Psoas muscle (tissue), 8 donors: ENCODE measurements at places on chromosomes 11 and 22. TPM values are rescaled to one million over a fixed set of nuclear protein-coding genes. Genes with fewer than 3 reads are reported as not detected.
A peak's percentile ranks its signal among the peaks of the same experiment; 100 is the strongest.

DNA sequence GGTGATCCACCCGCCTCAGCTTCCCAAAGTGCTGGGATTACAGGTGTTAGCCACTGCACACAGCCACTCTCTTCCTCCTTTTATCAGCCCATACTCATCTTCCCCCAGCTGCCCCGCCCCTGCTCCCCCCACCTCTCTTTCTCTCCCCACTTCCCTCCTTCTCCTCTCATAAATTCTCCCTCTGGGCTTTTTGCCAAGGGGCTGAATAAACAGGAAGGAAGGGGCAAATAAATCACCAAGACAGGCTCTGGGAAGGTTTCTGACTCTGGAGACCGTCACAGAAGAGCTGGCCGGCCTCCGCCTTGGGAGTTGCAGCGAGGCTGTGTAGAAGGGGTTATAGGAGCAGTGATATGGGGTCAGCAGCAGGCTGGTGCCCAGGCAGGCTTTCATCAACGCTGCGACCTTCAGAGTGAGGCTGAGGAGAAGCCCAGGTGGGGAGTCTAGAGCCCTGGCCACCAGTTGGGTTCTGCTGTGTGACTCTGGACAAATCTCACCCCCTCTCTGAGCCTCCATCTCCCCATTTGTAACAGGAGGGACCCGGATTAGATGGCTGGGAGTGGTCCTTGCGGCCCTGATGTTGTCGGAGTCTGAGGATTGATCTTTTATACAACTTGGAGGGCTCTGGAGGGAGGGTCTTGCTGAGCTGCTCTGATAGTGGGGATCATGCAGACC lies 62.6 kb upstream of the RASD2 start:
- peak; percentile 55 for DNase-seq

DNA sequence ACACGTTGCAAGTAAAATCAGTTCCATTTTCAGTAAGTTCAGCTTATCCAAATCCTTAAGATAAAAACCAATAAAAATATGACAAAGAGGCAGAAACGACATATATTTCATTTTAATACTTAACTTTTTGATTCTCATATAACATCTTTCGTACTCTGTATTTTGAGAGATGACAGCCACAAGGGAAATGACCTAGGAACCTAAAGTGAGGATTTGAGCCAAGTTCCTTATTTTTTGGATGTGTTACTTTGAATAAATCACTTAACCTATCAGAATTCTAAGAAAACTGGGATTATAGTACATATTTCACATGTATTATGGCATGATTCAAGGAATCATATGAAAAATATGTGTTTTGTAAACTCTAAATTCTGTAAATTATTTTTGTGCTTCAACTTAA lies 143.6 kb upstream of the TRPC6 start:
- no peak for DNase-seq

DNA sequence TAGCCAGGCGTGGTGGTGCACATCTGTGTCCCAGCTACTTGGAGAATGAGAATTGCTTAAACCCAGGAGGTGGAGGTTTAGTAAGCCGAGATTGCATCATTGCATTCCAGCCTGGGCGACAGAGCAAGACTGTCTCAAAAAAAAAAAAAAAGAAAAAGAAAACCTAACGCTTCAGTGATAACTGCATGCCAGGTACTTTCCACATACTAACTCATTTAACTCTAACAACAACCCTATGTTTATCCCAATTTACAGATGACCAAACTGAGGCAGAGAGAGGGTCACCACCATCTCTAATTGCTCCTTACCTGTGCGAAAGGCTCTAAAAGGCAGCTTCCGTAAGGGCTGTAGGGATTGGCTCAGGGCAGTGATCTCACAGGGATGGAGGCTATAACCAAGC lies 11.6 kb downstream of the PISD start:
- no peak for DNase-seq

DNA sequence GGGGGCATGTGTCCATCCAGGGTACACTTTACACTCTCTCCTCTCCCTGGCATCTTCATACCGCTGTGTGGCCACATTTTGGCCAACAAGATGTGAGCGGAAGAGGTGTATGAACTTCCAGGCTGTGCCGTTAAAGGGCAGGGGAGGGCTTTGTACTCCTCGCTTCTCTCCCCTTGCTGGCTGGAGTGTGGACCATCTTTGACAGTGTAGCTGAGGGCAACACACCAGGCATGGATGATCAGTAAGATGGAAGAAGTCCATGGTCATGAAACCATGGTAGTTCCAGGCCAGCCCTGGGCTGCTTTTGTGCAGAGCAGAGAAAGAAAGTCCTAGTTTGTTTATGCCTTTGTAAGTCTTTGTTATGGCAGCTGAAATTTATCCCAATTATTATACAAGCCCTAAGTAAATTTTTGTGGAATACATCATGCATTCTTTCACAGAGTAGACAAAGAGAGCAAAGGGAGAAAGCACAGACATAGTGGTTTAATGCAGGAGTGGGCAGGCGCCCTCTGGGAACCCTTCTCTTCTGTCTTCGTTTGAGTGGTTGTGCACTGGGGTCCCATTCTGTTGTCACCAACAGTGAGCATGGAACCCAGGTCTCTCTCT lies 70.4 kb downstream of the FBXO7 start:
- no peak for DNase-seq

DNA sequence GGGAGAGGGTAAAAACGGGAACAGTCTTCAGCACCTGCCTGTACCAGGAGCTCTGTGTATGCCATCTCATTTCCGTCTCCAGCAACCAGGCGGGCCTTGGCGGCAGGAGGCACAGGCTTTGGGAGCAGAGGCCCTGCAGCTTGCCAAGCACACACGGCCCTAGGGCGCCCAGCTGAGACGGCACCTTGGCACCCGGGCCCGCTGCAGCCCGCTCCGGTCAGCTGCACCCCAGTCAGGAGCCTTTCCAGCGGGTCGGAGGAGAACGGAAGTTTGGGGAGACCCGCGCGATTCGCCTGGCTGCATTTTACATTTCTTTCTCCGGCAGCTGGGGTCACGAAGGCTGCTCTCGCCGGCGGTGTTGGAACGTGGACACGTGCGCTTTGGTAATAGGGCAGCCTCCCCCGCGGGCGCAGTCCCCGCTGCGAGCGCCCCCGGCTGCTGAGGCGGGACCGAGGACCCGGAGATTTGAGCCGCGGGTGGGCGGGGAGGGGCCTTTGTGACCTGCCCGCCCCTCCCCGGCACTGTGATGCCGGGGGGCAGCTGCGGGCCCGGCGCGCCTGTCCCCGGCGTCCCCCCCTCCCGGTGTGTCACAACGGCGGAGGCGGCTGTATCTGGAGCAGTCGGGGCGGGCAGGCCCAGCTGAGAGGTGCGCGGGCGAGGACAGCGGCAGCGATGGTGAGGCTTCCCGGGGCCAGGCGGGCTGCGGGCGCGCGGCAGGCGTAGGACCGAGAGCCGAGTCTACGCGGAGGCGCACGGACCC lies at the start of gene TUBA8:
TUBA8 (plus strand) TSS at position 616 of the 760 bp plus-strand sequence; CDS start at position 673, 57 bp downstream.
- DNase-seq, result peak; percentile 89

GRCh38 chr11:35927104-35927503 lies 16.8 kb upstream of the LDLRAD3 start:
- no peak for DNase-seq

Gene C11orf86
- 0.10 TPM for polyA plus RNA-seq

Gene KCNJ1
- not detected for polyA plus RNA-seq
